ENCODE measurements at places on chromosomes 11 and 22.

DNA sequence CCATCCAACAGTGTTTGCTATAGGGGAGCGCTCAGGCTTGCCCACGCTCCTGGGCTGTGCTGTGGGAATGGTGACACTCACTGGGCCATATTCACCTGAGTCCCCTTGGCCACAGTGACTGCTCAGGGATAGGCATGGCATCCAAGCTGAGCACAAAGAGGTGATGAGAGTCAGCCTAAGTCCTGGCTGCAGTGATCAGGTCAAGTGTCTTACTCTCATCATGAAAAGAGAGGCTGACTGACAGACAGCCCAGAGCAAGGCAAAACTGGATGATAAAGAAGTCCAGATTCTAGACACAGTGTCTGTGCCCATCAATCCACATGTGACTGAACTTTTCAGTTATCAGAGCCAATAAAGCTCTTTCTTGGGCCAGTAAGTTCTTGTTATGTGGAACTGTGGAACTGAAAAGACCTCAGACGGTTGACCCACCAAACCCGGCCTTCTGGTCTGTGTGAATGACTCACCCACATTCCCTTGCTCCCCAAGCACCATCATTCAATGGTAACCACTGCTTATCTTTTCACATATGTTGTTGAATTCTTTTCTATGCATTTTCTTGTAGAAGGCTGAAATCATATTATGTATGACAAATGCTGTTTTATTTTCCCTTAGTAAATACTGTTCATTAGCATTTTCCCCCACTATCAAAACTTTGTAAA, 43.2 kb upstream of the YPEL1 start:
- peak; percentile 12 for DNase-seq

DNA sequence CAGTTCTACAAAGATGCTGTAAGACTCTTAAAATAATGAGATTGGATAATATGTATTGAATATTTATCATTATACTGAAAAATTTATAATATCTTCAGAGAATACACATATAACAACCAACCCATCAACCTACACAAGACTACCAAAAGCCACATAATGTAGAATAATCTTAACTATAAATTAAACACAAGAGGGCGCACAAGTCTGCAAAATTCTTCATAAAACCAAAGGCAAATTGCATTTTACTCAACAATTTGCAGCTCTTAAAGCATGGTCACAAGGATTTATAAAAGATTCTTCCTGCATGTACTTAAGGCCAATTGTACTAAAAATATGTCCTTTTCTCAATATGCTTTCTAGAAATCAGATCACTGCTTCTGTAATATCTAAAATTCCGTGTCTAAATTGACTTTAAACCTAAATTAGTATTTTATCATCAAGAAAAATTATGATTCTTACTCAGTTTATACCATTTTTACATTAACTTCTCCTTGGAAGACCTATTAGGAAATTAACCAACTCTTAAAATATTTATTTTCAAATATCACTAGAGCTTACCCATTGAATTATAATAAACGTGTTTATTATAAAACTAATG, 79.0 kb downstream of the TTC28 start:
- DNase-seq, result no peak

DNA sequence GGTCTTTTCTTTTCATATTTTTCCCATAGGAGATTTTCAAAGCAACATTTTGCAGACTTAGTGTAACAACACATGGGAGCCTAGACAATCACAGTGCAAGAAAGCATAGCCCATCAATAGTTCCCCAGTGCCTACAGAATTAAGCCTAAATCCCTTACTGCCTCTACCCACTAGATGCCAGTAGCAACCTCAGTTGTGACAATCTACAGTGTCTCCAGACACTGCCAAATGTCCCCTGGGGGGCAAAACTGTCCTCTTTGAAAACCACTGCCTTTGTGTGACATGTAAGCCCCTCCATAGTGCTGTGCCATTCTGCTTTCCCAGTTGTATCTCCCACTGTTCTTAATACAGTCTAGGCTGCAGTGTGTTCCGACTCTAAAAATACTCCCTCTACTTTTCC, 1329.0 kb downstream of the LRRC4C start:
- no peak for DNase-seq

DNA sequence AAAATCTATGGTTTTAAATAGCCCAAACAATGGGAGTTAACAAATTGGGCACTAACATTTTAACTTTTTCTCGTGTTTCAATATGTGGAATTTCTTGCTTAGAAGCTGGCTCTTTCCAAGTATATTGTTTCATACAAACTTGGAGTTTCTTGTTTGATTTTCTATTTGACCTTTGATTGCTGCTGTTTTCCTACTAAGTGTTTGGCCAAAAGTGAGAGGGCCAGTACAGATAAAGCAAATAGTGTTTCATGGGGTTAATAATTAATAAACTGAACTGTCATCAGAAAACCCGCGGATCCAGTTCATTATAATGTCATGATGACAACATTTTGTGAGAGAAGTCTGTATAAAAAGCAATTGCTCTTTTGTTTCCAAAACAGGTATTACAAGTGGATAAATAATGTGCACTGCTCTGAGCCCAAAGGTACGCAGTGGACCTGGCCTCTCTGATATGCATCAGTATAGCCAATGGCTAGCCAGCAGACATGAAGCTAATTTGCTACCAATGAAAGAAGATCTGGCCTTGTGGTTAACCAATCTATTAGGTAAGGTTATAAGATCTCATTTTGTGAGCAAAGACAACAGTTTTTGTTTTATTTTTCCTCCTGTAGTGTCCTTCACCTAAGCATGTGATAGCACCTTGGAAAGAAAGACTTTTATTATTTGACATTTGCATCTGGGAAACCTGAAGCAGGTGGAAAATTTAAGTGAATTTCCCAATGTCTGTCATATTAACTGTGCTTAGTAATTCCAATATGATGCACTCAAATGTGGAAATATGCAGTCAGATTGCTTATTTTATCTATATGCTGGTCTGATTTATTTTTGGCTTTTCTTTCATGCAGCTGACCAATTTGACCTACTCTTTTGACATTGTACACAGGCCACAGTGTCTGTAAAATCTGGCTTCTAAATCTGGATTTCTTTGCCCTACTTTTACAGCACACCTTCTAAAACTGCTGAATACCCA, 8.3 kb downstream of the GAS2 start:
- no peak for DNase-seq

GRCh38 chr11:68930991-68931855, 27.5 kb downstream of the IGHMBP2 start:
- DNase-seq, result no peak

- DNase-seq, result no peak
Measured at GRCh38 chr22:42632096-42632495, 8.3 kb downstream of the ATP5MGL start.

- DNase-seq, result no peak
Measured at GRCh38 chr11:15988016-15988550, 368.3 kb downstream of the SOX6 start.

- DNase-seq, result no peak
Measured at GRCh38 chr22:31279821-31280505, 12.3 kb downstream of the PIK3IP1 start.

- DNase-seq, result peak; percentile 88
Measured at GRCh38 chr11:67071420-67072284, 15.0 kb downstream of the RHOD start.

- no peak for DNase-seq
Measured at GRCh38 chr11:132977241-132977640, 555.1 kb downstream of the OPCML start.

- DNase-seq, result no peak
Measured at GRCh38 chr11:108501396-108501795, 3.2 kb upstream of the POGLUT3 start.

GRCh38 chr11:117614728-117615127, 182.3 kb downstream of the DSCAML1 start:
- DNase-seq, result no peak

GRCh38 chr11:2474059-2474901, 29.5 kb downstream of the KCNQ1 start:
- DNase-seq, result no peak

DNA sequence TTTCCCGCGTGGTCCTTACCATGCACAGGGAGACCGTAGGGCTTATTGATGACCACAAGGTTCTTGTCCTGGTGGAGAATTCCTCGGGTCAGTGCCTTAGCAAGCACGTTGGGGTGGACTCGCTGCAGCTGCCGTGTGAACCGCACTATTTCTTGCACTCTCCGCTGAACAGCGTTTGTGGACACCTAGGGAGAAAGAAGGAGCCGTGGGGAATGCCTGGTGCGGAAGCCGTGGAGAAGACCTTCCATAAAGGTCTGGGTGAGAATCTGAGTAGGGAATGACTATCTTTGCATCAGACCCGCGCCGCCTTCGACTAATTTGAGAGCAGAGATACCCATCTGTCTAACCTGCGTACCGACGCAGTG, 597 bp downstream of the RPUSD4 start:
- no peak for DNase-seq

- peak; percentile 34 for DNase-seq
Measured at GRCh38 chr22:49446759-49447710, 380.6 kb downstream of the BRD1 start.

GRCh38 chr11:8796941-8797340, 114.0 kb upstream of the AKIP1 start:
- no peak for DNase-seq

DNA sequence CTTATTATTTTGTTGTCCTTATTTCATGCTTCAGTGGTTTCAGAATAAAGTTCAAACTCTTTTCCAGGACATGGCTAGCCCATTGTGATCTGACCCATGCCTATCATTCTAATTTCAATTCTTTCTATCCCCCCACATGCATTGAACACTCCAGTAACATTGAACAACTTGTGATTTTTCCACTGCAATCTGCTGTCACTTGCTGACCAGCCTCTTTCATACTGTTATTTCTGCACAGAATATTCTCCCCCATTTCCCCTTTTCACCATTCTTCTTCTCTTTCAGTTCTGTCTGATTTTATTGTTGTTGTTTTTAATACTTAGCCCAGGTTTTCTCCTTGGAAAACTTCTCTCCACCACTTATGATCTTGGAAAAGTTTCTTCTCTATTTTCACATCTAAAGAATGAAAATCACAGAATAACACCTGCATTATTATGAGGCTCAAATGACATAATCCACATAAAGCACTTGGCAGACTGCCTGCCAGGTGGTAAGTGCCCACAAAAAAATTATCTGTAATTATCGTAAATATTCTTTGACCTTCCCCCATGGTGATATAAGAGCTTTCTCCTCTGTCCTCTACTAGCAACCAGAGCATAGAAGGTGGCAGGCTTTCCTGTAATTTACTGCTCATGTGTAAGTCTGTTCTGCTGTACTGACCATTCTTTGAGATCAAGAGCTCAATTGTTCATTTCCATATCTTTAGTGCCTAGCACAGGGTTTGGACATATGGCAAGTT, 51.9 kb upstream of the EED start:
- no peak for DNase-seq

DNA sequence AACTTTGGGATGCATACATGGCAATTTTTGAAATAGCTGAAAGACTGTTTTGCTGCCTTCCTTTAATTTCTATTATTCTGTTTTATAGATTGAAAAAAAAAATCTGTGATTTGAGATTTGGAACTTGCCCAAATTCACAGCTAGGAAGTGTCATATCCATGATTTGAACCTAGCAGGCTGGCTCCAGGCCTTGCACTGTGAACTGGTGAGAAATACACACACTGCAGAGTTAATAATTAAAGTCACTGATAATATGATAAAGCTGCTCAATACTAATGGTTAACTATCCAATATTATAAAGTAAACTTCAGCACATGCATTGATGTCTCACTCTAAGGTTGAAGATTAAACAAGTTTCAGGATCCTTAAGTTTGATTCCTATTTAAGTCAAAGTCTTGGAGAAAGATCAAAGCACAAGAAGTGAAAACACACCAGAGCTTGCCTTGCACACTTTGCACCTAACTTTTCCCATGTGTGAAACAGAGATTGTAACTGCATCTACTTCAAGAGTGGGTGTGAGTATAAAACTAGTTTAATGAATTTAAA, 150.6 kb upstream of the CCDC179 start:
- DNase-seq, result no peak

- no peak for DNase-seq
Measured at GRCh38 chr22:30718491-30718890, 23.8 kb downstream of the OSBP2 start.

- DNase-seq, result no peak
Measured at GRCh38 chr11:75801362-75802020, 13.5 kb upstream of the UVRAG start.

GRCh38 chr22:46355996-46356471, 20.5 kb downstream of the TRMU start:
- no peak for DNase-seq

DNA sequence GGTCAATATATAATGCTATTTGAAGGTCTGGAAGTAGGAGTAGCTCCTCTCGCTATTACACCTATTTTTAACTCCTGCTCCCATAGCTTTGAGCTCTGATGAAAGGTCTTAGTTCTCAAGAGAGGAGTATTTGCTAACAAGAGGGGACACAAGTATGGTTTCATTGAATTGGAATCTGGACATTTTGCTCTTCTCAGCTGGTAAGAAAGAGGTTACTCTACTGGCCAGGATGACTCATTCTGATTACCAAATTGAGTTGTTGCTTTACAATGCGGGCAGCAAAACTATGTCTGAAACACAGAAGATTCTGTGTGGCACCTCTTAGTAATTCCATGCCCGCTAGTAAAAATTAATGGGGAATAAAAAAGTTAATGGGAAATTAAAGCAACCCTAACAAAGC, 63.6 kb upstream of the EP300 start:
- no peak for DNase-seq

GRCh38 chr11:119509969-119510401, 87.0 kb upstream of the THY1 start:
- peak; percentile 42 for DNase-seq

DNA sequence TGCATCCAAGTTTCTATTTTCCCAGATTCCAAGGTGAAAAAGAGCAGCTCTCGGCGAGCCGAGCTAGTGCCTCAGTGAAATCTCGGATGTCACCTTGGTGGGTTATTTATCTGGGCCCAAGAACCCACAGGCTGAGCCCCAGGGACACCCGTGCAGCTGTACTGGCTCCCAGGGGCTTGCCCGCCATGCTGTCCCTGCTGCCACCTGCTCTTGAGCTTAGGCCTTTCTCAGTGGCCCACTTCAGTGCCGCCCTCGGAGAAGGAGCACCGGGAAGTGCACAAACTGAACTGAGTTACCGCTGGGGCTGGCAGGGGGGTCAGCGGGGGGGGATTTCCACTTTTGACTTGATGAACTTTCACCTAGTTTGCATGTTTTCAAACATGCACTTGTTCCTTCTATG, 27.9 kb downstream of the CPT1A start:
- no peak for DNase-seq

GRCh38 chr11:31160504-31161422, 208.8 kb downstream of the DCDC1 start:
- no peak for DNase-seq

DNA sequence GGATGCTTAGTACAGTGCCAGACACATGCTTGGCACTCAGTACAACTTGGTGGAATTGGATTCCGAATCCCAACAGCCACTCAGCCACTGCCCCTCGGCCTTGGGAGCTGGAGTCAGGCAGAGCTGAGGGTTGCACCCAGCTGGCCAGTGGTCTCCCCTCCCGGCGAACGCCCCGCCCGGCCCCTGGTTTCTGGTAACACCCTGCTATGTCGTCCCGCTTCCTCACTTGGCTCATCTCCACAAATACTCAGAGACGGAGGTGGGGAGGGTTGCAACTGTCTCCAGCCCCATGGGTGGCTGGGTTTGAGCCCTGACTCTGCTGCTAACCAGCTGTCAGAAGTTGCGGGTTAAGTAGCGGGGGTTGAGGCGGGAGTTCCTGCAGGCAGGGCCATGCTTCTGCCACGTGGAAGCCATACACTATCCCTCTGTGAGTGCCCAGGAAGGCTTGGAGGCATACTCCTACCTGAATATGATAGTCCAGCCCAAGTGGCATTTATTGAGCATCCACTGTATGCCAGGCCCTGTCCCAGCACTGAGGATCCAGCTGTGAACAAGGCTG, 67.1 kb downstream of the GRIK4 start:
- DNase-seq, result no peak

Measured in stimulated activated CD8-positive, alpha-beta memory T cell treated with anti-CD3 and anti-CD28 coated beads, Interleukin-4, amount 100 ng/mL, for 48 hours (primary cell).